NCI-H1092 (cell line): ENCODE measurements at places on chromosomes 6 and 20.
A peak's percentile ranks its signal among the peaks of the same experiment; 100 is the strongest.

GRCh38 chr6:117411474-117411873 lies 14.3 kb downstream of the ROS1 start:
- no peak for DNase-seq

DNA sequence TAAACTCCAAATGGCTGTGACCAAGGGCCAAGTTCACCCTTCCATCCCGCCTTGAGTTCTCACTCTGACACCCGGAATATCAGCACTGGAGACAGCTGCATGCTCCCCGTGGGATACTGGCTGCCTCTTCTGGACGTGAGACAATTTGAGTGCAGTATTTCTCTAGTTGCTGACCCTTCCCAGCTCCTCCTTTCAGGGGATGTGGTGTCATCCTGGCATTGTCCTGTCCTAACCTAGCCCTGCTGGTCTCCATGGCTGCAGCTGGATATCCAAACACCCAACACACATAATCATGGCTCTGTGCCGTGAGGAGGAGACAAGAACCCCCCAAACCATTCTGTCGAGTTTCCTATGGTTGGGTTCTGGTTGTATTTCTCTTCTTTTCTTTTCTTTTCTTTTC lies 82.6 kb downstream of the PAX1 start:
- no peak for DNase-seq

DNA sequence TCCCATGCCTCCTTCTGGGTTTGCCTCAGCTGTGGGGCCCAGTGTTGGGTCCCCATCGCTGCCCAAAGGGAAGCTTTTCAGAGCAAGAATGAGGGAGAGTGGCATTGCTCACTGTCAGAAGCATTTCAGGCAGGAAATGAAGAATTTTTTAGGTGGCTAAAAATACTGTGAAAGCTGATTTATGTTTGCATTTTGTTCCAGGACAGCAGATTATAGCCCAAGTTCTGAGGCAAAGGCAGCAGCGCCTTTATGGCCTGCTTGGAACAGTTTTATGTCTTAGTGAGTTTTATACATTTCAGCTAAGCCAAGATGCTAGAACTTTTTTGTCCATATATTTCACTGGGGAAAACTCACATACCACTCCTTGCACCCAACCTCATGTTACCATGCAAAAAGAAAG lies 4.3 kb upstream of the CCDC167 start:
- no peak for DNase-seq

DNA sequence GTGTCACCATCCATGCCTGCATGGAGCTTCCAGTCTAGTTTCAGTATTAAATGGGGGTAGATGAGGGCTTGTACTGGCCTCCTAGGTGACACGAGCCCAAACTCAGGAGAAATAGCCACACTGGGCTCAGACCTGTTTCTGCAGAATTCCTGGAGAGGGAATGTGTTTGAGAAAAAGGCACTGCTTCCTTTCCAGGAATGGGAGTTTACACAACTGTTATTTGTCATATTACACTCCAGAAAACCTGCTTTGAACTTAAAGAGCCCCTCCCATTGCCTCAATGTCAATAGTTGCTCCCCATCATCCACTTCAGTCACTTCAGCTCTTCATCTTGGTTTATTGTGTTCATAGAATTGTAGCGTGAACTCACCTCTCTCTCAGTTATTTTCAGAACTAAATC lies 151.5 kb downstream of the CFAP61 start:
- DNase-seq = no peak

DNA sequence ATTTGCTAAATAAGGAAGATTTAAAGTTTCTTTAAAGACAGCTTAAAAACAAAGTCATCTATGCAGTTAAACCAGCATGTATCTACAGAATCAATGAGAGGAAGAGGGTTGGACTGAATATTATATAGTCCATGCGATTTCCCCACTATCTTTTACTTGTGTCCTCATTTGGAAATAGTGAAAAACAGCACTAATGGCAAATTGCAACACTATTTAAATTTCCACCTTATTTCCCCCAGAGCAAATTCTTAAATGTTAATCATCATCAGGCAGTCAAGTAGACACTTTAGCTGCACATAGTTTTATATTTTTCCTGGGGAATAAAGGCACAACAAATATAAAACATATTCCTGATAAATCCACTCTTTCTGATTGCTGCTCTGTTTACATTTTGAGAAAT lies 114.6 kb downstream of the LCA5 start:
- DNase-seq = no peak

GRCh38 chr6:51167468-51167867 lies 348.8 kb downstream of the TFAP2B start:
- no peak for DNase-seq

- DNase-seq = no peak
Measured at GRCh38 chr20:43911066-43911465, 3.6 kb upstream of the TOX2 start.

- DNase-seq = no peak
Measured at GRCh38 chr6:66126358-66126757, 419.3 kb upstream of the EYS start.

DNA sequence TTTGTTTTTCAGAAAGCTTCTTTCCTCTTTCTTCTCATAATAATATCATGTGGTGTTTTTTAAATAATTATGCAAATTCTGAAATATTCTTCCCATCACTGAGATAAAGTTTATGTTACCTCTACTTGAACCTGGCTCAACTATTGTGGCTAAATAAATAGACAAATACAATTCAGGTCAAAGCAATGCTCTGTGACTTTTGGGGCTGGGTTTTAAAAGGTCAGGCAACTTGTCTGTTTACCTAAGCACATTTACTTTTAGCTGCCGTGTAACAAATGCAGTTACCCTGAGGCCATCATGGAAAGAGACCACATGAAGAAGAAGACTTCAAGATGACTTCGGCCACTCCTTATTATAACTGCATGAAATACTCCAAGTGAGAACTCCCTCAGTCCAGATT lies 33.7 kb upstream of the MEI4 start:
- no peak for DNase-seq

GRCh38 chr6:109347779-109348178 lies 34.5 kb downstream of the CD164 start:
- DNase-seq = no peak

- DNase-seq = peak; percentile 47
Measured at GRCh38 chr20:20712004-20712473, 405 bp downstream of the RALGAPA2 start.
